Activated naive CD8-positive, alpha-beta T cell treated with anti-CD3 and anti-CD28 coated beads, Interleukin-2, amount 10 ng/mL, durations not matched to agents 7 days and 5 days (primary cell): ENCODE measurements at places on chromosomes 2 and 18. TPM values are rescaled to one million over a fixed set of nuclear protein-coding genes. Genes with fewer than 3 reads are reported as not detected.

ANKRD30B gene
- total RNA-seq: not detected

GALM gene
- total RNA-seq: 28.3 TPM

ARHGAP28 gene
- total RNA-seq: not detected

DNA sequence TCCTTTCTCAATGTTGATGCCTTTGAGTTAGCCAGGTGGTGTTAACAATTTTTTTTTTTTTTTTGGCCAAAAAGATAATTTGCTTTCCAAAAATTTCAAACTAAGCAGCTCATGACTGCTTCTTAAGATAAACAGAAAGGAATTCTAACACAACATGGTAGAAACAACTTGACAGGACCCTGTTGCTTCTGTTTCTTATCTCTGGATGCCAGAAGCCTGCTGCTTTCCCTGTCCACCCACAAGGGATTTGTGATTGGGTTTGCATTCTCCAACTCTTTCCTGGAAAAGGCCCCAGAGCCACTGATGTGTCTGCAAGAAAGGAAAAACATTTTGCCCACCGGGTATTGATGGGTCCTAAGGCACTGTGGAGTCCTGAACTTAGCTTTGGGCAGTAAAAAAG is 217.2 kb upstream of the PKDCC start:
- no peak for DNase-seq

DNA sequence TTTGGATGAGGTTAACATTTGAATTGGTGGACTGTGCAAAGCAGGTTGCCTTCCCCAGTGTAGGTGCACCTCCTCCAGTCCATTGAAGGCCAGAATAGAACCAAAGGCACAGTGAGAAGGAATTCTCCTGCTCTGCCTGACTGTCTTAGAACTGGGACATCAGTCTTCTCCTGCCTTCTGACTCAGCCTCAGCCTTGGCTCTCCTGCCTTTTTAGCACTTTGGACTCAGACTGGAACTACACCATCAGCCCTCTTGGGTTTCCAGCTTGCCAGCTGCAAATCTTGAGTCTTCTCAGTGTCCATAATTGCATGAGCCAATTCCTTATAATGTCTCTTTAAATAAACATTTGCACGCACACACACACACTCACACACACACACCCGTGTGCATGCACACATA is 8.0 kb upstream of the TMEM177 start:
- no peak for DNase-seq

DNA sequence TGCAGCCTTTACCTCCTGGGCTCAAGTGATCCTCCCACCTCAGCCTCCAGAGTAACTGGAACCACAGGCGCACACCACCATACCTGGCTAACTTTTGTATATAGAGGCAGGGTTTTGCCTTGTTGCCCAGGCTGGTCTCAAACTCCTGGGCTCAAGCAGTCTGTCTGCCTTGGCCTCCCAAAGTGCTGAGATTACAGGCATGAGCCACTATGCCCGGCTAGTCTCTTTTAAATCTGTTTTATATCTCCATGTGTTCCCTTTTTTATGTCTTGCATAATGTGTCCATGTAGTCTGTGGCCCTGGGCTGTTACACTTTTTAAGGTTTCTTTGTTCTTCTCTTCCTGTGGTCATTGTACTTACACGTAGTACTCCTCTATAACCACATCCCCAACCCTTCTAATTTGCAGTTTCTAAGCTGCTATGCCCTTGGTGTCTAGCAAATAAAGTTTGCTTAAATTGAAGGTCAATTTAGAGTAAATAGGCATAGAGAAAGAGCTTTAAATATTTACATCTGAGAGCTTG is 168.2 kb downstream of the MCFD2 start:
- no peak for DNase-seq

DNA sequence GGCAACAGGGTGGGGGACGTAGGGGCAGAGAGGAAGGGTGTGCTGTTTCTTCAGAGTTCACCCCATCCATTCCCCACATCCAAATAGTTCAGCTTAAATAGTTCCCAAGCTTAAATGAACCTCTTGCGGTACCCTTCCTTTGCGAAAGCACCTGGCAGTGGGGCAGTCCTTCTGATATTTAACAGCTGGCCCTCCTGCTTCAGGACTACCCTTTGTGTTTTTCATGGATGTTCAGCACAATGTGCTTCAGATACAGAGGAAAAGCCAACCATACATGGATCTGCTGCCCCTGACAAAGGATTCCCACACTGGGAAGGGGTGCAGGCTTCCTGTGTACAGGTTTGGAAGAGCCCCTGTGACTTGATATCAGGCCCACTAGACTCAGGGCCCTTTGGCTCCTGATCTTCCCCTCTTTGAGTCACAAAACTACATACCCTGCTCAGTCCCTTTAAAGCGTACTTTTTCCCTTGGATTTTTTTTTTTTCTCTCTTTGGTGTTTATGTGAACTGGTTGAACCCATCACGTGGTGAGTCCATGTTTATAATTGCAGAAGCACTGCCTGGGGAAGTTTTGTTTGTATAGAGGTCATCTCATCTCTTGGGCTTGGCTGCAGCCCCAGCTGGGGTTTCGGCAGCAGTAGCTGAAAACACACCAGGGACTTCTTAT is 45.3 kb upstream of the IGFBP5 start:
- no peak for DNase-seq

DNA sequence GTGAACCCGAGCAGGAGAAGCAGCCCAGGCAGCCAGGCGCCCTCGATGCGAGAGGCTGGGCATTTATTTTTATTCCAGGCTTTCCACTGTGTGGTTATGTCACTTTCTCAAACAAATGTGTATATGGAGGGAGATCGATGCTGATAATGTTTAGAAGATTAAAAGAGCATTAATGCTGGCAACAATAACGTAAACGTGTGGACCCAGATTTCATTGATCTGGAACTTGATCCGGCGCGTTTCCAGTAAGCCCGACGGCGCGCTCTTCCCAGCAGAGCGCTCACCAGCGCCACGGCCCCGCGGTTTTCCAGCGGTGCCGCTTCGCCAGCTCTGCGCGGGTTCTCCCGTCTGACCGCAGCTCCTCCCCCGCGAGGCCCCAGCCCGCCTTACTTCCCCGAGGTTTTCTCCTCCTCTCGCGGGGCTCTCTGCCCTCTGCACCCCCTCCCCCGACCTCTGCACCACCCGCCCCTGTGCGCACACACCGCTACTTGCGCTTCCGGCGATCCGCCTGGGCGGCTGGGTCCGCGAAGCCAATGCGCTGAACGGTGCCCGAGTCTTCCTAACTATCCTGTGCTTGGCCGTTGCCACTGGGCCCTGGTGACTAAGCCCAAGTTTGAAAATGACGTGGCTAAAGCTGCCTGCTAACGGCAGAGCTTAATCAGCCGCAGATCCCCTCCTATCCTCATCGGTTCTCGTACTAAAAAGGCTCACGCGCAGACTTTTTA is 6.1 kb downstream of the ONECUT2 start:
- peak; percentile 41 for DNase-seq

DNA sequence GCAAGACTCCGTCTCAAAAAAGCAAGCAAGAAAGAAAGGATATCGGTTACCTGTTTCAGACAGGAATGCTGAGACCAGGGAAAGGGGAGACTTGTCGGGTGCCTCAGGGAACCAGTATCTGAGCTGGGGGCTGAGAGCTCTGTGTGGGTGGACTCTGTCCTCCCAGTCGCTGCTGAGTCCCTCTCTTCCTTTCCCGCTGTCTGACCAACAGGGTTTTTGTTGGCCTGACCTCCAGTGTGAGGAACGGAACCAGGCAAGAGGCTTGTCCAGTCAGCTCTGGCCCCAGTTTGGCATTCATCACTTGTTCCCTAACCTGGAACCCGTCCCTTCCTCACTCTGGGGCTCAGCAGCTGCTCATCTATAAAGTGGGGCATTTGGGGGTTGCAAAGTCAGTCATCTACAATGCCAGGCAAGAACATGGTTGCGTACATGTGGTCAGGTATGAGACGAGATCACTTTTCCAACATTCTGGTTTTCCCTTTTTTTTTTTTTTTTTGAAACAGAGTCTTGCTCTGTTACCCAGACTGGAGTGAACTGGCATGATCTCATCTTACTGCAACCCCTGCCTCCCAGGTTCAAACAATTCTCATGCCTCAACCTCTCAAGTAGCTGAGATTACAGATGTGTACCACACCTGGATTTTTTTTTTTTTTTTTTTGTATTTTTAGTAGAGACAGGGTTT is 116.4 kb downstream of the PLB1 start:
- DNase-seq: no peak

GRCh38 chr2:220394433-220394832 is 767.0 kb downstream of the SLC4A3 start:
- no peak for DNase-seq

DNA sequence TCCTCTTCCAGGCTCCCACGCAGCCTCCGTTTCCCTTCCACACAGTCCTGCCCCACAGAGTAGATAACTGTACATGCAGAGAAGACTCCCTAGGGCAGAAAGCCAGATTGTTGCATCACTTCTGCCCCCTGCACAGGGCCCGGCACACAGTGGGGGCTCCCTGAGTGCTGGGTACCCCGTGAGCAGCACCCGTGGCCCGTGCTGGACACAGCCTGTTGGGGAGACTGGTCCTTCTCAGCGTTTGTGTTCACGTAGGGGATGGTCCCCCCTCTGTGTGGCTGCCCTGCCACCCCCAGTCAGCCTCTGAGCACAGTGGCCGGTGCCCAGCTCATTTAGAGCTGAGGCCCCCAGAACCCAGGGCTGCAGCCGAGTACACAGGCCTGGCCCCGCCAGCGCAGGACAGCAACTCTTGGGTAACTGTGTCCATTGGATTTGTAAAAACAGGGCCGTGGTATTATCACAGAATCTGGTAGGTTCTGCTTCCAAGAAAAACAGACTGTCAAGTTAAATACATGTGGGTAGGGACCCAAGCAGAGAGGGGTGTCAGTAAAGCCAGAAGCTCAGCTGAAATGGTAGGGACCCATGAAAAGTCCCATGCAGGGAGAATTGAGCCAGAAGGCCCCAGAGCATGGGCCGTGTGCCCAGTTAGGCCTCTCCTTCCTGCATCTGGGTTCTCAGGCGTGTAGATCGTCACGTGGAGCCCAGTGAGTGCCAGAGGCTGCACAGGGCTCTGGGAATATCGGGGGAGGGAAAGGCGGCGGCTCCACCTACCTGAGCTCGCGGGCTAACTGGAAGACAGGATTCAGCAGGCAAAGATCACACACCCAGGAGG is 257.3 kb downstream of the ATAD2B start:
- no peak for DNase-seq

DNA sequence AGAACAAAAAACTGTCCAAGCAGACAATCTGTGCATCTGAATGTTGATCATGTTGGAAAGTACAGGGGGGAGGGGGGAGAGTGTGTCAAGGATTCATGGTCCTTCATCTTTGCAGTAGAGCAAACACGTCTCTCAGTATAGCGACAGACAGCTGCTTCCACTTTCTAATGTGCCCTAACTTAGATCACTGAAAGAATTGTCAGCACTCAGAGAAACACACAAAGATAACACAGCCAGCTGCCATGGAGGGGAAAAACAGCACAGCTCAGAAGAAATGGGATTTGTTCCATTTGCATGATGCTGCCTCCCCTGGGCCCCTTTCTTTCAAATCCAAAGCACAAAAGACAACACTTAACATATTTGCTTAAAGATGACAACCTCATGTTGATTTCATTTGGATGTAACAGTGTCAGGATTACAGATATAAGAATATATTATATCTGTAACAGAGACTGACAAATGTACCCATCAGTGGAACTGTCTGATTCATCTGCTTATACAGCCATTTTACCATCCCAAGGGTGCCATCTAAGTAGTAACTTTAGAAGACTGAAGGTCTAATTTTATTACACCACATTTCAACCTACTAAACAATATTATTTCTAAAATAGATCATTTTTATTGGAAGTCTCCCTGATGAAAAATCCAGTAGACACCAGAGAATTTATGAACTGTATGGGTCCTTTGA is 17.7 kb downstream of the FIGN start:
- DNase-seq: no peak
